ENCODE measurements at places on chromosomes 5 and 9. TPM values are rescaled to one million over a fixed set of nuclear protein-coding genes. Genes with fewer than 3 reads are reported as not detected.

DNA sequence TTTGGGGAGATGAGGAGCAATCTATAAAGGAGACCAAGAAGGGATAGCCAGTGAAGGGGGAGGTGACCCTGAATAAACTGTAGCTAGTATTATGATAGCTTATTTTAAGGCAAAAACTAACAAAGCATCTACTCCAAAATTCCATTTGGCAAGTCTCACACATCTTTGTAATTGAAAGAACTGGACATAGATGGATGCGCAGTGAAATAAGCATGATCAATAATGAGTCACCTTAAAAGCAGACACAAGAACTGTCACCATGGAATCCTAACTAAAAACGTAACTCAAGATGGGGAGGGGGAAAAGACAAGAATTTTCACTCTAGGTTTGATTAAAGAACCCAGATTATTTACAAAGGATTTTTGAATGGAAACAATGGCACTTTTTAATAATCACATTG lies 164.5 kb downstream of the MED27 start:
- DNase-seq, result no peak

DNA sequence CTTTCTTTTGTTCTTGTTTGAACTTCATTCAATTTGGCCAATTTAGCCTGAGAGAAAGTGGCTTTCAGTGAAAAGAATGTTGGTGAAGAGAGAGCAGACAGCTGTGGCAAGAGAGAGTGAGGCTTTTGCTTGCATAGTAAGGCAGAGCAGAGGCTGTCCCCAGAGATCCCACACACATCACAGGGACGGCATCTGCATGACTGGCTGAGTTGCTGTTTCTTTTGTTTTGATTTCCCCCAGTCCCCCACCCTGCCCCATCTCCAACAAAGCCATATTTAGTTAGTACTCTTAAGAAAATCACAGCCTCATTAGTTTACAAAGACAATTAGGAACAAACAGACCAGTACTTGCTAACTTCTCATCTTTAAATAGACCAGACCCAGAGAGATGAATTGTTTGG lies 363.9 kb upstream of the SEMA6A start:
- no peak for DNase-seq

GRCh38 chr9:116234081-116234480 lies 80.5 kb downstream of the PAPPA start:
- DNase-seq, result no peak

- no peak for DNase-seq
Measured at GRCh38 chr5:105685884-105686283, 1984.9 kb downstream of the EFNA5 start.

DNA sequence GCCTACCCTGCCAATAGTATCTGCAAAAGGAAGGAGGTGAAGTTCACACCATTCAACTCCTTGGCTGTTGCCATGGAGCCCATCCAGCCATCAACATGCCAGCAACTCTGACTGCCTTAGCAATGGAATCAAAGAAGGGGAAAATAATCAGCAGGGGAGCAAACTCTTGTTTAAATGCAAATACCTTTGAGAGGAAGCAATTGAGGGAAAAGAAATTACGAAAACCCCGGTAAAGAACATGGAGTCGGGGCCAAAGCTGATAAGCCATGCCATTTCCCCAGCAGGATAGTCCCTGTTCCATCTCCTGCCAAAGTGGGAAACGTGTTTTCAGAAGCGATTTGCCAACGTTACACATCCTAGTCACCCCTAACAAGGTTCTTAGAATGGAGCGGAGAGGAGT lies 69.0 kb downstream of the MFAP3 start:
- no peak for DNase-seq

GRCh38 chr9:112665347-112665746 lies 52.6 kb downstream of the INIP start:
- no peak for DNase-seq

DNA sequence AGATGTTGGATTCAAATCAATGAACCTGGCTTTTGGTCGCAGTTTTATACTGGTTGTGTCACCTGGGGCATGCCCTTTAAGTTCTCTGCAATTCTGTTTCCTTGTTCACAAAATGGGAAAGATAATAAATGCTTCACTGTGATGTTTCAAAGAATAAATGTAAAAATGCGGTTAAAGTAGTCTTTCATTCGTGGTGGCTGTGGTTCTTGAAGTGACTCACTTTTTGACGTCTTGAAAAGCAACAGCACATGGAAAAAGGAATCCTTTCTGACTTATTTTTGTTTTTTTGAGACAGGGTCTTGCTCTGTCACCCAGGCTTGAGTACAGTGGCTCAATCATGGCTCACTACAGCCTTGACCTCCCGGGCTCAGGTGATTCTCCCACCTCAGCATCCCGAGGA lies 88.4 kb upstream of the SLIT3 start:
- DNase-seq, result no peak

- no peak for DNase-seq
Measured at GRCh38 chr5:63128761-63129160, 550.1 kb downstream of the LRRC70 start.

- DNase-seq, result no peak
Measured at GRCh38 chr5:158882660-158883059, 217.1 kb downstream of the EBF1 start.

GRCh38 chr5:111929867-111930266 lies 172.9 kb upstream of the NREP start:
- DNase-seq, result no peak

GRCh38 chr5:86797677-86798076 lies 179.9 kb downstream of the COX7C start:
- DNase-seq, result no peak

GRCh38 chr5:142151436-142152383 lies 43.1 kb downstream of the NDFIP1 start:
- peak; percentile 76 for DNase-seq

- no peak for DNase-seq
Measured at GRCh38 chr5:126695091-126695490, 81.8 kb upstream of the LMNB1 start.

DNA sequence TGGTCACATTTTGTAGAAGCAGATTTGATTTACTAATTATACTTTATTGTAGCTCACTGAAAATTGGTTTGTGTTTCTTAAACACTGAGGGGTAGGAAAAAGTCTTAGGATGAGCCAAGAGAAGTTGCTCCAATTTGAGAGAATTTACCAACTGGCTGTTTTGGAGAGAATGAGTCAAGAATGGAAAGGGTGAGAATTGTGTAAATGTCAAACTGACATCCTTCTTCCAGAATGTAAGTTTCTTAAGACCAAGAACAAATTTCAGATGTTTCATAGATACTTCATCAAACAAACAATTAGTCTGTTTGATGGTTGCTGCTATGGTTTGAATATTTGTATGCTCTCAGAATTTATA lies 106.2 kb upstream of the TXNDC8 start:
- DNase-seq, result no peak

- DNase-seq, result no peak
Measured at GRCh38 chr5:150294551-150295071, 5.0 kb upstream of the CAMK2A start.

DNA sequence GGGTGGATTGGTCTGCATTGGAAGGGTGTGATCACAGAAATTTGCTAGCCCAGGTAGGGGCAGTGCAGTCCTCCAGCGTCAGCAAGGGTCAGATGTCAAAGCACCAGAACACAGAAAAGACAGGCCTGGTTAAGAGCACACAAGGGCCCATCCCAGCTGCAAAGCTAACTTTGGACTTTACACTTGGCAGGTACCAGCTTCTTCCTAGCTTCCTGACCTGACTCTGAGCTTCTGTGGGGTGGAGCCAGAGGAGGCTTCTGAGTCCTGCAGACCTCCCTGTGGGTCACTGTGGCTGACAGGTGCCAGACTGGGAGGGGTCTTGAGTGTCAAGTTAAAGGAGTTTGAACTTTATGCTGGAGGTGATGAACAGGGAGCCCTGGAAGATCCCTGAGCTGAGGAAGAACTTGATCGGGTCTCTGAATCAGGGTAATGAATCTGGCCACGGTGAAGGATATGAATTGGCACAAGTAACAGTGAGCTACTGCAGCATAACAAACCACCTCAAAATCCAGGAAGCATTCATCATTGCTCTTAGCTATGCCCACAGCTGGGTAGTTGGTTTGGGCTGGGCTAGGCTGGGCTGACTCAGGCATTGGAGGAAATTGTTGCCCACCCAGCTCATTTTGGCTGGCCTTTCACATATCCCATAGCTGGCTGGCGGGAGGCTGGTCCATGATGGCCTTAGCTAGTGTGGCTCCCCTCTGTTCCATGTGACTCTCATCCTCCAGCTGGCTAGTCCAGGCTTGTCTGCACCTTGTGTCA lies 63.4 kb downstream of the BARX1 start:
- DNase-seq, result no peak

DNA sequence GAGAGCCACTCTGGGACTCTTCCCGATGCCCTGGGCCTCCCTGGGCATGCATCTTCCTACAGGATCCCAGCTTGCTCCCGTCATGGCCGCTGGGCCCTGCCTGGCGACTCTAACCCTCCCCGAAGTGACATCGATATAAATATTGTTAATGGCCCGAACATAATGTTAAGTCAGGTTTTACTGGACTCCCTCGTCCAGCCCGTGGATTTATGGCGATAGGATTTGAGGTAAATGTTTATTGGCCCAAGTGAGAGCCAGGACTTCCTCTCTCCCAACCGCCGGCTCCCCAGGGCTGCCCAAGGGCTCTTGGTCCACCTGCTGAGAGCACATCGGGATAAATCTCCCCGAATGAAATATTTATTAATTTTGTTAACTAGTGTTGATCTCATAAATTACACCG lies 246.3 kb downstream of the PBX3 start:
- peak; percentile 21 for DNase-seq

DNA sequence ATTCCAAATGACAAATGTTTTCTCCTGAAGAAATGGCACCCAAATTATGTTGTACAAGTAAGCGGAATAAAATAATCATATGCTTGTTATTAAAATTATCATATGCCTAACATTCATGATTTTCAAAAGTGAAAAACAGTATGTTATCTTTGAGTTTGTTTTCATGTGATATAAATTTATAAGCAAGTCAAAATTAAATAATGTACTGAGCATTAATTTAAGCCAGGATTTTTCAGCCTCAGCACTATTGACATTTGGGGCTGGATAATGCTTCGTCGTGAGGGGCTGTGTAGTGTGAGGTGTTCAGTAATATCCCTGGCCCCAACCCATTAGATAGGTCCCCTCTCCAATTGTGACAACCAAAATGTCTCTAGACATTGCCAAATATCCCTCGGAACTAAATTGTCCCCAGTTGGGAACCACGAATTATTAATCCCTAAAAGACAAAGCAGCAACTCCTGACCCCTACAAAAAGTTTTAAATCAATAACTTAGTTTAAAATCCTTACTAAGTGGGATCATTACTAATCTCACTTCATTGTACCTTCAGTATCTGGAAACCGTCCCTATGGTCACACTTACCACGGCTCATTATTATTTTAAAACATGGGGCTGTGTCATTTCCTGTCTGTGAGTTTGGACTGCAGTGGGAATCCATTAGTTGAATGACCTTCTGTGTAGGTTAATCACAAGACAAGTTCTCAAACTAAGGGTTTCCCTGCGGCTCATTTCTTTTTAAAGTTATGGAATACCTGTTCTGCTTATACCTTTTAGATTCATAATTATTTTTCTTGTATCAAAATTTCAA lies 1.3 kb upstream of the NNT start:
- DNase-seq, result no peak

- no peak for DNase-seq
Measured at GRCh38 chr5:160496334-160496733, 74.7 kb downstream of the PTTG1 start.

DNA sequence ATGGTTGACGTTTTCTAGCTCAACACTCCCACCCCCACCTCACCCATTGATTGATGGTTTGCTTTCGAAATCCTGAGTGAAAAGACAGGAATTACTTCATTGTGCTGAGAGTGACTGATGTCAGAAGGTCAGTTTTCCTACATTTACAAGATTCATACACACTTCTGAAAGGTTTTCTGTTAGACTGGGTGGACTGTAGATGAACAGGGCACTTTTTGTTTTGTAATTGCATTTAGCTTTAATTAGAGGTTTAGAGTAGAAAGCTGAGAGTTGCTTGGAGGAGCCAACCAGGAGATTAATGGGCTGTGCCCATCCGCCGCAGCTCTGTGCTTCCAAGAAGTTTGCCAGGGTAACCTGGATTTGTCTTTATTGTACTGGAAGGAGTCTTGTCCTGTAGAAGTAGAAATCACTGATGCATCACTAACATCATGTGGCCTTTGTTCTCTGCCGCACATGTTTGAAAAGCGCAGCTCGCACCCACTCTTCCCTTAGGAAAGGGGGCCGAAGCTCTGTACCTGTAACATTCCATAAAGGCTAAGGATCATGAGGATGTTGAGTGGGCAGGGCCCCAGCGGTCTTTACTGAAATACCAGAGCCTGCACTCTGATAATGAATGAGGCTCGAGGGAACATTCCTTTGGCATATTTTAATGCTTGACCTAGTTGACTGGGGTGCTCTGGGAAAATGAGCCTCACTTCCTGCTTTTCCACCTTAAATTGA lies 267.6 kb upstream of the DMRT1 start:
- peak; percentile 68 for DNase-seq

GRCh38 chr9:123940721-123941523 lies 11.0 kb upstream of the DENND1A start:
- no peak for DNase-seq

- no peak for DNase-seq
Measured at GRCh38 chr5:176656467-176656990, 9.2 kb downstream of the TSPAN17 start.

Gene PFN3
- polyA plus RNA-seq, result 2.0 TPM

Gene NMUR2
- 0.15 TPM for polyA plus RNA-seq

Gene DDX31
- polyA plus RNA-seq, result 18.9 TPM

Gene ALAD
- polyA plus RNA-seq, result 51.0 TPM

Gene NRG2
- polyA plus RNA-seq, result 0.88 TPM

Gene HMMR
- polyA plus RNA-seq, result 30.0 TPM

Gene SLC1A1
- 20.7 TPM for polyA plus RNA-seq

Gene BTNL9
- 10.7 TPM for polyA plus RNA-seq

Gene PDE4D
- polyA plus RNA-seq, result 23.1 TPM

Gene RGS3
- polyA plus RNA-seq, result 38.5 TPM

Gene IL13
- 0.08 TPM for polyA plus RNA-seq

Gene CLIC3
- not detected for polyA plus RNA-seq

Gene IFNK
- polyA plus RNA-seq, result not detected

Gene NR5A1
- not detected for polyA plus RNA-seq

Data from left kidney (tissue), 8 donors.